H1 (cell line): ENCODE measurements at places on chromosomes 1 and 21. TPM values are rescaled to one million over a fixed set of nuclear protein-coding genes. Genes with fewer than 3 reads are reported as not detected.
A peak's percentile ranks its signal among the peaks of the same experiment; 100 is the strongest.

LCE1E gene
- total RNA-seq = not detected in 2 replicates

LCE1F gene
- total RNA-seq = not detected in 2 replicates

OR2T35 gene
- not detected in 2 replicates for total RNA-seq

FHAD1 gene
- 0.69 and 1.5 TPM in 2 replicates for total RNA-seq

AK5 gene
- total RNA-seq = 5.2 and 7.1 TPM in 2 replicates

TARBP1 gene
- total RNA-seq = 18.6 and 21.9 TPM in 2 replicates

DNA sequence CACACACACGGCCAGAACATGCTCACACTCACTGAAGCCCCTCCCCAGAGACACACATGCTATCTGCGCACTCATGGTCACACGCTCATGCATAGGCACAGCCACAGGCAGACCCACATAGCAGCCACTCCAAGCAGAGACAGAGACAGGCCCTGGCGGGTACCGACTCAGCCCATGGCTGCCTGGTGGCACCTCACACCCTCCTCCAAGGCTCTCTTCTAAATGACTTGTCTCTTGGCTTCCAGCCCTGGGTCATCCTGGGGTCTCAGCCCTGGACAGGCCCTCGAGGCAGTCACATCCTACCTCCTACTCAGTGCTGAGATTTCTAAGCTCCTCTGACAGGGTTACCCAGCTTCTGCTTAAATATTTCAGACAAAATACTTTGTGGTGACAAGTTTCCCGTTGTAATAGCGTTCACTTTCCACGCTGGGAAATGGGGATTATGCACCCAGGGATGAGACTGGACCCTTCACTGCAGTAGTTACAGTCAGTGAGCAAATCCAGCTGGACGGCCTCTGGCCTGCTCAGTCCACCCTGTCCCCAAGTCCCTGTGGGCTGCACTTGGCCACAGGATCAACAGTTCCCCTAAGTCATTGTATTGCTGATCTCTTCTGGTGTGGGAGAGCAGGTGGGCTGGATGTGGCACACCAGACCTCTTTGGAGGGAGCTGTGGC, 2.9 kb upstream of the NFASC start:
- H3K27me3 ChIP-seq = no peaks in the 10 kb centered on the region
- no peak overlapping the region for H3K4me3 ChIP-seq
- no peaks in the 10 kb centered on the region for H3K4me1 ChIP-seq
- DNase-seq = no peak
- H3K36me3 ChIP-seq = no peaks in the 10 kb centered on the region
- no peak overlapping the region for H3K27ac ChIP-seq

- no peak for DNase-seq
- H3K4me1 ChIP-seq = no peaks in the 10 kb centered on the region
- no peak overlapping the region for H3K27ac ChIP-seq
- H3K36me3 ChIP-seq = no peaks in the 10 kb centered on the region
These were observed 1554.2 kb downstream of the NCAM2 start for GRCh38 chr21:22552390-22552789.

GRCh38 chr1:201433609-201434008, 12.1 kb upstream of the TNNI1 start:
- DNase-seq = no peak
- no peaks in the 10 kb centered on the region for H3K36me3 ChIP-seq
- H3K4me3 ChIP-seq = no peak overlapping the region
- no peak overlapping the region for H3K27ac ChIP-seq
- H3K4me1 ChIP-seq = no peaks in the 10 kb centered on the region; the same call in 1 of the 2 replicates
- H3K27me3 ChIP-seq = no peaks in the 10 kb centered on the region

DNA sequence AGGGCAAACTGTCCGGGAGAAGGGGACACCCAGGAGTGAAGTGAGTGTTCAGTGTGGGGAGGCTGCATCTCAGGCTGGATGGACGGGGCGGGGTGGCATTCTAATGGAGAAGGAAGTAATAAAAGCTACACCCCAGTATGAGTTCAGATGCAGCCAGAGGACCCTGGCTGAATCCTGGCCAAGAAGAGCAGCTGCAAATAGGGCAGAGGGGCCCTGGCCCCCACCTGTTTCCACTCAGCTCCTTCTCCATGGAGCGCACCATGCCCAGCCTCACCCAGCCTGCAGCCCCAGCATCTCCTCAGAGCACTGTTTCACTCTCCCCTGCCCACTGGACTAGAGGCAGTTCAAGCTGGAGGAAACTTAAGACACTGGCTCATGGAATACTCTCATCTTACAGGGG, 46.4 kb downstream of the KCND3 start:
- H3K27me3 ChIP-seq = no peaks in the 10 kb centered on the region
- no peak for DNase-seq
- no peaks in the 10 kb centered on the region; the same call in 1 of the 2 replicates for H3K4me1 ChIP-seq
- no peak overlapping the region for H3K27ac ChIP-seq
- no peak overlapping the region for H3K4me3 ChIP-seq

GRCh38 chr1:231093156-231093922, 53.3 kb upstream of the FAM89A start:
- no peak for DNase-seq
- H3K36me3 ChIP-seq = no peaks in the 10 kb centered on the region
- no peaks in the 10 kb centered on the region for H3K27me3 ChIP-seq
- H3K27ac ChIP-seq = no peak overlapping the region
- H3K4me3 ChIP-seq = no peak overlapping the region

- H3K4me3 ChIP-seq = no peak overlapping the region
- no peak for DNase-seq
- H3K27ac ChIP-seq = no peak overlapping the region
- no peaks in the 10 kb centered on the region for H3K27me3 ChIP-seq
- H3K36me3 ChIP-seq = no peaks in the 10 kb centered on the region
These were observed 871.0 kb upstream of the ADAMTS5 start for GRCh38 chr21:27837936-27838335.

- DNase-seq = no peak
- H3K4me3 ChIP-seq = no peak overlapping the region
- H3K27ac ChIP-seq = no peak overlapping the region
- peaks cover 7% of the 10 kb centered on the region for H3K4me1 ChIP-seq
- H3K36me3 ChIP-seq = no peaks in the 10 kb centered on the region
- H3K27me3 ChIP-seq = no peaks in the 10 kb centered on the region
These were observed 18.5 kb downstream of the WLS start for GRCh38 chr1:68213843-68214242.

DNA sequence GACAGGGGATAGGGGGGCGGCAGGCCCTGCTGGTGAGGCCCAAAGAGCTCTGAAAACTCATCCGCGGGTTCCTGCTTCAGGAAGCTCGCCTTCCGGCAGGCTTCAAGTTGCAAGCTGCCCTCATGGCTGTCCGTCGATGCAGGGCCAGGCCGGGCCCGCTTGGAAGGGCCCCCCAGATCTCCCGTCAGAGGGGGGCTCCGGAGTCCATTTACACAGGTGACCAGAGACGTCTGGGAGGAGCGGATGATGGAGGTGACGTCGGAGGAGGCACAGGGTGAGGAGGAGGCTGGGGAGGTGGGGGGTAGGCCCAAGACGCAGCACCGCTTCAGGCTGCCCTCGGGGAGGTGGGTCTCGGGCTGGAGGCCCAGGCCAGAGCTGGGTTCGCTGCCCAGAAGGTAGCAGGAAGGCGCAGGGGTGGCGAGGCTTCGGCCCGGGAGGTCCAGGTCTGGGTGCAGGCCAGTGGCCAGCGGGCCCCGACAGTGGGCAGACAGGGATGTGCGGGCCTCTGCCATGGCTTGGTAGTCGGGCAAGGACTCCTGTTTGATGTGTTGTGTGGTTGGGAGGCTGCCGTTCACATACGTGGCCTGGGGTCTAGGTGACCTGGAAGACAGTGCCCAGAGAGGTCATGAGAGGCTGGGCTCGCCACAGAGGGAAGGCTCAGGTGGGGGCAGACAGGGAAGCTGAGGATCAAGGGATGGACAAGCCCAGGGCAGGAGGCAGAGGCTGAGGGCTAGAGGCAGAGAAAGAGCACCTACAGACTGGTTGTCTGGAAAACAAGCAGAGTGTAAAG, 135.4 kb downstream of the DMRTB1 start:
- no peak overlapping the region for H3K27ac ChIP-seq
- H3K27me3 ChIP-seq = no peaks in the 10 kb centered on the region; the same call in 1 of the 2 replicates
- no peaks in the 10 kb centered on the region for H3K36me3 ChIP-seq
- no peak for DNase-seq

DNA sequence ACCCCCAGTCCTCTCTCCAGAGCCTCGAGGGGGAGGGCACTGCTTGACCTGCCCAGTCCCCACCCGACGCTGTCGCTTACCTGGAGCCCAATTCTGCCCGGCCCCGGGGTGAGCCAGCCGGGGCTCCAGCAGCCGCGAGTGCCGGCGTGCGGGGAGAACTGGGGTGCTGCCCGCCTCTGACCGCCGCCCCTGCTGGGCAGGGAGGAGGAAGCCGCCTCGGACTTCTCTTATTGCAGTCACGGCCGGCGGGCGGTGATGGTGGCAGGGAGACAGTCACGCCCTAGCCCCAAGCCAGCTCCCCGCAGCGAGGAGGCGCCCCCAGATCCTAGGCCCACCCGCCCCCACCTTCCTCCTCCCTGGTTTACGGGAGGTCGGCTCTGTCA, at the start of gene FGR:
Gene FGR (minus strand): TSS at position 201 of the 383 bp plus-strand sequence. CDS start 11,269 bp downstream, outside the sequence.
- H3K27ac ChIP-seq = no peak within 1 kb of the TSS
- H3K4me3 ChIP-seq = peak within 1 kb of the TSS; percentile 31
- H3K36me3 ChIP-seq = no peaks in the 10 kb centered on the region
- DNase-seq = no peak
- no peaks in the 10 kb centered on the region for H3K4me1 ChIP-seq

GRCh38 chr1:87392248-87393192, 63.8 kb downstream of the LMO4 start:
- H3K27ac ChIP-seq = no peak overlapping the region
- no peaks in the 10 kb centered on the region for H3K36me3 ChIP-seq
- no peaks in the 10 kb centered on the region for H3K4me1 ChIP-seq

DNA sequence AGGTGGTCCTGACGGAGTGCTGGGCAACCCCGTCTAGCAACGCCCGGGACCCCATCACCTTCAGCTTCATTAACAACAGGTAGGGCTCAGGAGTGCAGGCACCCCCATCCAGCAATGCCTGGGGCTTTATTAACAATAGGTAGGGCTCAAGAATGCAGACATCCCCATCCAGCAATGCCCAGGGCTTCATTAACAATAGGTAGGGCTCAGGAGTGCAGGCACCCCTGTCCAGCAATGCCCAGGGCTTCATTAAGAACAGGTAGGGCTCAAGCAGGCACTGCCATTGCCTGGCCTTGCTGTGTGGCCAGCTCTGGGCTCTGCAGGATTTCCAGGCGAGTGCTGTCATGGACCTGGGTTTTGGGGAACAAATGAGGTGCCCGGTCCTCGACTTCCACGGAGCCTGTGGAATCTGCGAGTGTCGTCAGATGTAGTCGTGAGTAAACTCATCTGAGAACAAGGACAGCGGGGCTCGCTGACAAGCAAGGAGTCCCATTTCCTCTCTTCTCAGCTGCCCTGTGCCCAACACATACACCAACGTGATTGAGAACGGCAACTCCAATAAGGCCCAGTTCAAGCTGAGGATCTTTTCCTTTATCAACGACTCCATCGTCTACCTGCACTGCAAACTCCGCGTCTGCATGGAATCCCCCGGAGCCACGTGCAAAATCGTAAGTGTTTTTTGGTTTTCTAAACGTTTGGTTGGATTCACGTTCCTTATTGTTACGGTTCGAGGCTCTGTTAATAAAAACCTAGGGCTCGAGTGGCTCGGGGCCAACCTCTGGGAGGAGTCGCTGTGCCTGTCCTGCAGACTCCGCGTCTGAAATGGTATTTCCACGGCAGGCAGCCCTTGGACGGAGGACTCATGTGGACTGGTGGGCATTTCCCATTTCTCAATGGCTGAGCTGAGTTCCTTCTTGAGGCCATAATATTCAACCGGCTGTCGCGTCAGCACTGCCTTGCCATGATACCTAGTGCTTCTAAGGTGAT, 56.3 kb downstream of the UMODL1 start:
- H3K36me3 ChIP-seq = no peaks in the 10 kb centered on the region
- H3K27ac ChIP-seq = no peak overlapping the region
- peaks cover 5% of the 10 kb centered on the region; the same call in 1 of the 2 replicates for H3K4me1 ChIP-seq
- DNase-seq = no peak

DNA sequence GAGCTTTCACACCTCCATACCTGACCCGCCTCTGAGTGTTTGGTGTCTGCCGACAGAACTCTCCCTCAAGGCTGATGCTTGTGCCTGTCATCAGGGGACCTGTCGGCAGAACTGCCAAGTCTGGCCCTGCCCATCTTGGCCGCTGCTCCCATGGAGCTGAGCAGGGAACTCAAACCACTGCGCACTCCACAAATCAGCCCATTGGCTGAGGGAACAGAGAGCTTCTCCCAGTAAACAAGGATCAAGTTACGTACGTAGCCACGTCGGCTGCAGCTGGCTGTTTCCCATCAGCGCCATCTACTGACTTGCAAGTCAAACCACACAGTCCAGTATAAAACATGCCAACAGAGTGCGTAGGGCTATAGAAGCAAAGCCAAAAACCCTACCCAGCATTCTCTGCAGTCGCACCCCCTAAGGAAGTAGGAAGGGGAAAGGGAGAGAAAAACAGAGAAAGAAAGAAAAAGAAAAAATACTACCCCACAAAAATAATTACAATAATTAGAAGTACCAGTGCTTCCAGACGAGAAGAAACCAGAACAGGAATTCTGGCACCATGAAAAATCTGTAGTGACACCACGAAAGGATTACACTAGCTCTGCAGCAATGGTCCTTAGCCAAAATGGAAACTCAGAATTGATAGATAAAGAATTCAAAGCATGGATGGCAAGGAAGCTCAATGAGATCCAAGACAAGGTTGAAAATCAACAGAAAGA, 13.1 kb downstream of the KRTAP13-1 start:
- peak; percentile 95 for DNase-seq
- no peaks in the 10 kb centered on the region for H3K36me3 ChIP-seq
- H3K4me3 ChIP-seq = no peak overlapping the region
- no peak overlapping the region for H3K27ac ChIP-seq
- H3K27me3 ChIP-seq = no peaks in the 10 kb centered on the region

DNA sequence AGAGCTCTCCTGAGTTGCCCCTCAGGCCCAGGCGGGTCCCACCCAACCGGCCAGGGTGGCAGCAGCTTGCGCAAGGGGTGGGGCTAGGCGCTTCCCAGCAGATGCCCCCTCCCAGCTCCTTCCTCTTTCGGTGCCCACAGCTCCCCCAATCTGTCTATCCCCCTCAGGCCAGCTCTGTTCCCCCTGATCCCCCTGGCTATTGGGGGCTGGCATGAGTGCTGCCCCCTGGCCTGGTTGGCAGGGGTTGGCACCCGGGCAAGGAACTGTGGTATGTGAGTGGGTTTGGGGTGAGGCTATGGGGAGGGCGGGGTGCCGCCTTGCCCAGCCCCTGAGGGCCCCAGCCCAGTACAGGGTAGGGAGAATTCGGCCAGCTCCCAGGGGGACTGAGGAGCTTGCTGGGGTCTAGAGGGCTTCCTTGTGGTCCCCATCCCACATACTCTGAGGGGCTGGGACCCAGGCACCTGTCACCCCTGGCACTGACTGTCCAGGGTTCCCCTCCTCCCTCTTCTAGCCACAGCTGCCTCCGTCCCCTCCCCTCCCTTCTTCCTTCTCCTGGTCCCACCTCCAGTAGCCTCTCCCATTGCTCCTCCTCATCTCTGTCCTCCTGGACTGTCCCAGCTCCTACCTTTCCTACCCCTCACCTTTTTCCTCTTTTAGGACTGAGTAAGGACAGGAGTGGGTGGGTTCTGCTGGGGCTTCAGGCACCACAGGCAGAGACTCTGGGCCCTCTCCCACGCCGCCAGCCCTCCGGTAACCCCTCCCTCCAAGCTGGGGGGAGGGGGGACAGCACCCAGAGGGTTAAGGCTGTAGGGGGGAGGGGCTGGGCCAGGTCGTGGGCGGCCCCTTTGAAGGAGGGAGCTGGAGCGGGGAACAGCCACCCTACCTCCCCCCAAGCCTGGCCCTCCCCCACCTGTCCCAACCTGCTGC, 5.7 kb downstream of the ZBTB7B start:
- no peak overlapping the region for H3K27ac ChIP-seq
- DNase-seq = no peak
- no peaks in the 10 kb centered on the region for H3K27me3 ChIP-seq
- H3K4me1 ChIP-seq = peaks cover 33% of the 10 kb centered on the region
- H3K36me3 ChIP-seq = peaks cover 2% of the 10 kb centered on the region; the same call in 1 of the 2 replicates

GRCh38 chr1:46248122-46248920, 758 bp downstream of the RAD54L start:
- no peak for DNase-seq
- peak overlapping the region; percentile 87 for H3K4me3 ChIP-seq
- H3K27me3 ChIP-seq = no peaks in the 10 kb centered on the region
- peaks cover 4% of the 10 kb centered on the region for H3K4me1 ChIP-seq
- peak overlapping the region; percentile 94 for H3K27ac ChIP-seq
